Upper lobe of right lung (tissue), 1 donor: ENCODE measurements at places on chromosomes 11 and 22. TPM values are rescaled to one million over a fixed set of nuclear protein-coding genes. Genes with fewer than 3 reads are reported as not detected.
A peak's percentile ranks its signal among the peaks of the same experiment; 100 is the strongest.

The OR52E6 gene
- not detected for total RNA-seq

The ANO1 gene
- total RNA-seq, result 16.8 TPM

The PEX16 gene
- 27.6 TPM for total RNA-seq

The FLRT1 gene
- not detected for total RNA-seq

The CLCF1 gene
- 4.0 TPM for total RNA-seq

The UBQLNL gene
- total RNA-seq, result 0.72 TPM

The ANO5 gene
- total RNA-seq, result 5.9 TPM

The KCNQ1OT1 gene
- total RNA-seq, result 2.0 TPM

The CTSC gene
- 278 TPM for total RNA-seq

The TP53AIP1 gene
- total RNA-seq, result not detected

The TMEM191C gene
- total RNA-seq, result 4.0 TPM

The CYP2D6 gene
- total RNA-seq, result 1.0 TPM

The NLRP10 gene
- not detected for total RNA-seq

The GRM5 gene
- total RNA-seq, result 0.06 TPM

The SAA1 gene
- total RNA-seq, result 13.3 TPM

The P4HA3 gene
- total RNA-seq, result 0.96 TPM

The APOA5 gene
- not detected for total RNA-seq

GRCh38 chr11:60942970-60943565, 8.9 kb downstream of the SLC15A3 start:
- no peak overlapping the region for H3K4me3 ChIP-seq
- DNase-seq, result no peak
- H3K27ac ChIP-seq, result no peak overlapping the region
- peaks cover 10% of the 10 kb centered on the region for H3K4me1 ChIP-seq

GRCh38 chr11:40544162-40544561, 915.3 kb downstream of the LRRC4C start:
- DNase-seq, result no peak
- no peak overlapping the region for H3K4me3 ChIP-seq

- H3K27me3 ChIP-seq, result no peaks in the 10 kb centered on the region
- H3K4me1 ChIP-seq, result no peaks in the 10 kb centered on the region
- DNase-seq, result no peak
These were observed 961.5 kb downstream of the FAM181B start for GRCh38 chr11:81772166-81772565.

GRCh38 chr11:45104790-45105084, 41.7 kb upstream of the PRDM11 start:
- DNase-seq, result no peak
- no peak overlapping the region for H3K27ac ChIP-seq
- H3K4me1 ChIP-seq, result peaks cover 6% of the 10 kb centered on the region
- no peak overlapping the region for H3K4me3 ChIP-seq
- H3K27me3 ChIP-seq, result peaks cover 9% of the 10 kb centered on the region
- H3K36me3 ChIP-seq, result no peaks in the 10 kb centered on the region

GRCh38 chr11:73225001-73225686, 7.1 kb downstream of the P2RY2 start:
- no peak overlapping the region for H3K4me3 ChIP-seq
- no peaks in the 10 kb centered on the region for H3K36me3 ChIP-seq
- no peaks in the 10 kb centered on the region for H3K4me1 ChIP-seq
- DNase-seq, result peak; percentile 63
- peak overlapping the region; percentile 6 for H3K27ac ChIP-seq
- H3K27me3 ChIP-seq, result no peaks in the 10 kb centered on the region

DNA sequence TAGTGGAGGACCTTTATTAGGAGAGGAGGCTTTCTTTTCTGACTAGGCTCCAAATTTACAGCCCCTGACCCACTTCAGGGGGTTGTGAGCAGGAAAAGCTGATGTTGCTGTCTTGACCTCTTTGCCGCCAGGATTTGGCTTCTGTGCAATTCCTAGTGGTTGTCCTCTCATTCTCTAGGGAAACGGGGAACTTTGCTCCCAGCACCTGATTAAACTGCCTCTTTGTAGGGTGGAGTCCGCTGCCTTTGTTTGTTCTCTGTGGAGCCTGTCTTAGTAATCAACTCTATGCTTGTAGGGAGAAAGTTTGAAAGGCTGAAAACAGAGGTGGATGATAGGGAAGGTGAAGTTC, 16.3 kb downstream of the CTNND1 start:
- peaks cover 95% of the 10 kb centered on the region for H3K4me1 ChIP-seq
- H3K36me3 ChIP-seq, result no peaks in the 10 kb centered on the region
- H3K27me3 ChIP-seq, result no peaks in the 10 kb centered on the region
- H3K27ac ChIP-seq, result peak overlapping the region; percentile 89
- peak overlapping the region; percentile 11 for H3K4me3 ChIP-seq

- no peaks in the 10 kb centered on the region for H3K36me3 ChIP-seq
- H3K4me3 ChIP-seq, result no peak overlapping the region
- H3K27ac ChIP-seq, result no peak overlapping the region
- no peak for DNase-seq
- peaks cover 18% of the 10 kb centered on the region for H3K27me3 ChIP-seq
These were observed 24.0 kb upstream of the SC5D start for GRCh38 chr11:121268581-121268980.

GRCh38 chr11:78638704-78639380, 64.2 kb upstream of the NARS2 start:
- no peak overlapping the region for H3K27ac ChIP-seq
- H3K36me3 ChIP-seq, result no peaks in the 10 kb centered on the region
- H3K4me3 ChIP-seq, result no peak overlapping the region
- H3K27me3 ChIP-seq, result no peaks in the 10 kb centered on the region
- H3K4me1 ChIP-seq, result no peaks in the 10 kb centered on the region

GRCh38 chr11:7871056-7871455, 60.0 kb downstream of the OR10A6 start:
- DNase-seq, result no peak
- H3K4me3 ChIP-seq, result no peak overlapping the region
- H3K36me3 ChIP-seq, result no peaks in the 10 kb centered on the region
- H3K27me3 ChIP-seq, result no peaks in the 10 kb centered on the region
- H3K27ac ChIP-seq, result no peak overlapping the region
- no peaks in the 10 kb centered on the region for H3K4me1 ChIP-seq

GRCh38 chr11:1854949-1855885, 2.3 kb downstream of the LSP1 start:
- H3K4me3 ChIP-seq, result peak overlapping the region; percentile 51
- H3K27me3 ChIP-seq, result no peaks in the 10 kb centered on the region
- H3K27ac ChIP-seq, result peak overlapping the region; percentile 77
- DNase-seq, result no peak
- peaks cover 13% of the 10 kb centered on the region for H3K4me1 ChIP-seq

GRCh38 chr22:28407645-28408044, 272.0 kb downstream of the TTC28 start:
- H3K27me3 ChIP-seq, result no peaks in the 10 kb centered on the region
- H3K4me1 ChIP-seq, result no peaks in the 10 kb centered on the region
- DNase-seq, result no peak

DNA sequence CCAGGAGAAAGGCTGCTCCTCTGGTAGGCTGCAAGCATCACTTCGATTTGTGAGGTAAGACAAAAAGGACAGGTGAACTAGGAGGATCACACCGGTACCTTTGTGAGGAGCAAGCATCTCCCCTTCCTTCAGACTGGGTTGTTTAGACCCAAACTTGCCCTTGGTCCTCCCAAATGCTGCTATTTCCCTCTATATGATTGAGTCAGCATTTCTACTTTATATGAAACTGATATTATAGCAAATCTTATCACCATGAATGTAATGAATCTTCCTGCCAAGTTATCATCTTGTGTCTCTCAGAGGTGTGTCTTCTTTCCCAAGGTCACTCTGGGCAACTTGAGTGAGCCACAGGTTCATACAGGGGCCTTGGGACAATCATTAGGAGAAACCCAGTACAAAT, 61.0 kb downstream of the KIRREL3 start:
- no peak overlapping the region for H3K27ac ChIP-seq
- no peak for DNase-seq
- H3K4me1 ChIP-seq, result no peaks in the 10 kb centered on the region
- no peak overlapping the region for H3K4me3 ChIP-seq
- H3K36me3 ChIP-seq, result no peaks in the 10 kb centered on the region
- no peaks in the 10 kb centered on the region for H3K27me3 ChIP-seq

- DNase-seq, result peak; percentile 55
- H3K4me1 ChIP-seq, result no peaks in the 10 kb centered on the region
- H3K36me3 ChIP-seq, result no peaks in the 10 kb centered on the region
- H3K27ac ChIP-seq, result no peak overlapping the region
These were observed 72.1 kb upstream of the KCNQ1OT1 start for GRCh38 chr11:2771758-2772466.

- no peaks in the 10 kb centered on the region for H3K4me1 ChIP-seq
- no peaks in the 10 kb centered on the region for H3K27me3 ChIP-seq
- H3K36me3 ChIP-seq, result no peaks in the 10 kb centered on the region
These were observed 14.9 kb upstream of the GALNT18 start for GRCh38 chr11:11636671-11637070.

GRCh38 chr11:67611165-67611564, 4.4 kb downstream of the NDUFV1 start:
- no peaks in the 10 kb centered on the region for H3K27me3 ChIP-seq
- H3K4me1 ChIP-seq, result peaks cover 27% of the 10 kb centered on the region
- no peak for DNase-seq
- H3K27ac ChIP-seq, result no peak overlapping the region
- peaks cover 43% of the 10 kb centered on the region for H3K36me3 ChIP-seq
- no peak overlapping the region for H3K4me3 ChIP-seq

DNA sequence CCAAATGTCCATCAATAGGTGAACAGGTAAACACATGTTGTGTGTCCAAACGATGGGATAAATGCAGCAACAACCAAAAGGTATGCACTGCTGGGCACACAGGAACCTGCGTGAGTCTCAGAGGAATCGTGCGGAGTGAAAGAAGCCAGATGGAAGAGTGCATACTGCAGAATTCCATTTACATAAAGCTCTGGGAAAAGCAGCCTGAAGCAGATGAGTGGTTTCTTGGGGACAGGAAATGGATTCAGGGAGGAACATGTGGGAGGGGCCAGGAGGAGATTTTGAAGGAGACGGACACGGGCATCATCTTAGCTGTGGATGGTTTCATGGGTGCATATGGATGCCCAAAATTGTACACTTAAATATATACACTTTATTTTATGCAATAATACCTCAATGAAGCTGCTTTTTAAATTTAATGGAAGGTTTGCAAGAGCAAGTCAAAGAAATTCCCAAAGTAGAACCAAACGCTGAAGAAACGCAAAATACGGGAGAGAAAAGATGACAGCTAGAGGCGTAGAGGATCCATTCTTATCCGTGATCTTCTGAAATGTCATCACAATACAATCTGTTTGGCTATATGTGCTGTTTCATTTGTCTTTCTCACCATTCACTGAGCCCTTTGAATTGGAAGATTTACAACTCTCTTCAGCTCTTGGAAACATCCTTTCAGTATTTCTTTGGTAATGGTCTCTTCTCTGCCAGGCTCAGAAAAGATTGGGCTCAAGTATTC, 24.5 kb downstream of the ST14 start:
- H3K4me3 ChIP-seq, result no peak overlapping the region
- no peak overlapping the region for H3K27ac ChIP-seq
- DNase-seq, result no peak
- H3K36me3 ChIP-seq, result no peaks in the 10 kb centered on the region
- H3K4me1 ChIP-seq, result peaks cover 28% of the 10 kb centered on the region

DNA sequence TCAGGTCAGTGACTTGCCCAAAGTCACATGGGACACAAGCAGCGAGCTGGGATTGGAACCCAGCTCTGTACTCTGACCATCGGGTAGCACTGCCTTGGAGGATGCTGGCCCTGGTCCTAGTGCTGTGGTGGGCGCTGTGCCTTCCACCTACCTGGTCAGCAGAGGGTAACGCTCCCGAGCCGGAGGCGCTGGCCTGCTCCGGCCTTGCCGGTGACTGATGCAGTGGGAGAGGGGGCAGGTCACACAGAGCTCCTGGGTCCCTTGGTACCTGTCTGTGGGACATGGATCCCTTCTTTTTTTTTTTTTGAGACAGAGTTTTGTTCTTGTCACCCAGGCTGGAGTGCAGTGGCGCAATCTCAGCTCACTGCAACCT, 43.0 kb downstream of the CACNA1I start:
- H3K36me3 ChIP-seq, result no peaks in the 10 kb centered on the region
- no peak overlapping the region for H3K4me3 ChIP-seq
- H3K27ac ChIP-seq, result no peak overlapping the region
- DNase-seq, result no peak

- no peaks in the 10 kb centered on the region for H3K36me3 ChIP-seq
- H3K27ac ChIP-seq, result no peak overlapping the region
- peaks cover 5% of the 10 kb centered on the region for H3K4me1 ChIP-seq
- H3K4me3 ChIP-seq, result peak overlapping the region; percentile 39
- peak; percentile 86 for DNase-seq
- H3K27me3 ChIP-seq, result no peaks in the 10 kb centered on the region
These were observed 177.6 kb downstream of the IGLL1 start for GRCh38 chr22:23402275-23403151.

- no peaks in the 10 kb centered on the region for H3K36me3 ChIP-seq
- H3K27ac ChIP-seq, result no peak overlapping the region
- peaks cover 8% of the 10 kb centered on the region for H3K4me1 ChIP-seq
- no peaks in the 10 kb centered on the region for H3K27me3 ChIP-seq
These were observed 15.0 kb downstream of the SMIM38 start for GRCh38 chr11:69170704-69171103.

- H3K4me3 ChIP-seq, result no peak overlapping the region
- peak; percentile 68 for DNase-seq
- H3K27me3 ChIP-seq, result peaks cover 9% of the 10 kb centered on the region
These were observed 148.2 kb upstream of the SNX19 start for GRCh38 chr11:131064373-131064991.

- H3K27me3 ChIP-seq, result no peaks in the 10 kb centered on the region
- no peak overlapping the region for H3K4me3 ChIP-seq
- H3K4me1 ChIP-seq, result no peaks in the 10 kb centered on the region
- peaks cover 20% of the 10 kb centered on the region for H3K36me3 ChIP-seq
- no peak overlapping the region for H3K27ac ChIP-seq
- DNase-seq, result no peak
These were observed 13.0 kb downstream of the TPCN2 start for GRCh38 chr11:69061713-69062053.

- DNase-seq, result peak; percentile 76
- H3K27me3 ChIP-seq, result no peaks in the 10 kb centered on the region
- no peaks in the 10 kb centered on the region for H3K36me3 ChIP-seq
- no peak overlapping the region for H3K4me3 ChIP-seq
These were observed 62.7 kb downstream of the CD82 start for GRCh38 chr11:44627911-44628729.

DNA sequence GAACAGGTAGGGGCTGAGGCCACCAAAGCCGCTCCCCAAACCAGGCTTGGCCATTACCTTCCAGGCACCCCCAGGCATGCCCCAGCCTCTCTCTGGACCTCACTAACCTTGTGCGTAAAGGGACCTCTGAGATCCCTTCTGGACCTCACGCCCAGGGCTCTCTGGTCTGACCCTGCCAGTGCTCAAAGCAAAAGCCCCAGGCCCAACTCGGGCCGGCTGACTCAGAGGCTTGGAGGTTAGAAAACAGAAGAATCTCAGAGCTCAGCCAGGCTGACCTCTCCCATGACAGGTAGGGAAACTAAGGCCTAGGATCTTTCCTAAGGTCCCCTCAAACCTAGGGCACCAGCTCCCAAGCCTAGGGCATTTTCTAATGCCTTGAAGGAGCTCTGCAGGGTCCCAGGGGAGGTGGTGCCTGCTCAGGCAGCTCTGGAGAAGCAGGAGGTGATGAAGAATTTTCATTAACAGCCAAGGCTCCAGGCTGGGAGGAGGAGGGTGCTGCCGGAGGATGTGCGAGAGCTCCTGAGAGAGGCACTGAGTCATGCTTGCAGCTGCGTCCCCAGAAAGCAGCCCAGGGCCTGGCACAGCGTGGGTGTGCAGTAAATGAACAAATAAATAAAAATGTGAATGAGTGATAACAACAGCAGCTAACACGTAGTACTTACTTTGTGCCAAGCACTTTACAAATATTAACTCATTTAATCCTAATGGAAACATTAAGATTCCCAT, 25.6 kb downstream of the ARRB1 start:
- H3K4me1 ChIP-seq, result peaks cover 56% of the 10 kb centered on the region
- no peak overlapping the region for H3K27ac ChIP-seq
- H3K4me3 ChIP-seq, result no peak overlapping the region
- H3K27me3 ChIP-seq, result no peaks in the 10 kb centered on the region
- peaks cover 40% of the 10 kb centered on the region for H3K36me3 ChIP-seq

- H3K27ac ChIP-seq, result no peak overlapping the region
- no peaks in the 10 kb centered on the region for H3K27me3 ChIP-seq
- DNase-seq, result peak; percentile 36
- peaks cover 17% of the 10 kb centered on the region for H3K4me1 ChIP-seq
- no peaks in the 10 kb centered on the region for H3K36me3 ChIP-seq
These were observed 1.5 kb downstream of the MUC2 start for GRCh38 chr11:1076061-1076665.
